ENCODE measurements at places on chromosomes 16 and 17.

DNA sequence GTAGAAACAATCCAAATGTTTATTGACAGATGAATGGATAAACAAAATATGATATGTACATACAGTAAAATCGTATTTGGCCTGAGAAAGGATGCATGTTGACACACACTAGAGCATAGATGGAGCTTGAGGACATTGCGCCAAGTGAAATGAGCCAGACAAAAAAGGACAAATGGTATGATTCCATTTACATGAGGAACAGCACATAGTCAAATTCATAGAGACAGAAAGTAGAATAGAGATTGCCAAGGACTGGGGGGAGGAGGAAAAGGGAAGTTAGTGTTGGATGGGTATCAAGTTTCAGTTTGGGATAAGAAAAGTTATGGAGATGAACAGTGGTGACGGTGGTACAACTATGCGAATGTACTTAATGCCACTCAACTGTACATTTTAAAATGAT is 47.9 kb downstream of the COPRS start:
- DNase-seq: no peak

DNA sequence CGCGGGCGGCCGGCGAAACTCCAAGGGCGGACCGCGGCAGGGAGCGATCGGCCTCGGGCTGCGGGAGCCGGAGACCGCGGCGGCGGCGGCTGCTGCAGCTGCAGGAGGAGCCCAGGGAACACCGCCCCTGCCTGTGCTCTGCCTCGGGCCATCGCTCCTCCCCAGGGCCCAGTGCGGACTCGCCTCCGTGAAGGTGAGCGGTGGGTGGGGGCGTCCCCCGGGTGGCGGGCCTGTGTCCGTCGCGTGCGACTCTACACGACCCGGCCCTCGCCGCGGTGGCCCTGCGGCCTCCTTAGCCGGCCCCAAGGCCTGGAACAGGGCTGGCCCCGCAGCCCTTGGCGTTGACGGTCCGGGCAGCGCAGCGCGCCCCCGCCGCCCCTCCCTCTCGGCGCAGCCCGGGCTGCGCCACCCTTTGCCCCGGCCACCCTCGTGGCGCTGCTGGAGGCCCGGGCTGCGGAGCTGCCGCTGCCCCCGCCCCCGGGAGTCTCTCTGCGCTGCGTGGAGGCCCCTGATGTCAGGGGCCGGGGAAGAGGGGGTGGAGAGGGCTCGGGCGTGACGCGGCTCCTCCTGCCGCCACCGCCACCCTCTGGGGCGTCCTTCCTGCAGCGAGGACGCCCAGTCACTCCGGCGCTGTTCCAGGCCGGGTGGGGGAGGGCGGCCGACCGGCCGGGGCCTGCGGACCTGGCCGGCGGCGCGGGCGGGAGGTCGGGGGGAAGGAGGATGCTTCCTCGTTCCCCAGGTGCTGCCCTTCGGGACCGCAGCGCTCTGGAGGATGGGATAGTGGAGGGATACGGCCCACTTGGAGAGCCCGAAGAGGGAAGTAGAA is 485 bp downstream of the DYNLL2 start:
- DNase-seq: no peak

- DNase-seq: no peak
Measured at GRCh38 chr17:73667181-73667959, 23.1 kb upstream of the SDK2 start.

DNA sequence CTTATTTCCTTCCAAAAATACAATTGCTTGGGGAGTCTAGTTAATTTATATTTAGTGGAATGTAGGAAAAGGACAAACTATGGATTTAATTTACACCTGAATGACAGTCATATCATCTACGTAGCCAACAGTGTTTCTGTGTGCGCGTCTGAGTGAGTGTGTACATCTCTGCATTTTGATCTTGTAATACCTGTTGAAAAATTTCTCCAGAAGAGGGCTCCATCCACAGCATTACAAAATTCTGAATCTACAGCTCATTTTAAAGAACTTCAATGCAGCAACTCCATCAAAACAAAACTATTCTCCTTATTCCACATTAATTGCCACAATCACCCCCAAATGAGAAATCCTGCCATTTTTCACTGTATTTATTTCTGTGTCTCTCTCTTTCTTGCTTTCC is 3.9 kb downstream of the CDH13 start:
- DNase-seq: no peak

- no peak for DNase-seq
Measured at GRCh38 chr17:66957951-66958579, 6.4 kb upstream of the CACNG4 start.

GRCh38 chr17:74325743-74326379 is at the start of gene KIF19:
Gene KIF19 (plus strand): TSS chr17:74326226. CDS start chr17:74326350, 124 bp downstream.
- no peak for DNase-seq

GRCh38 chr16:12262454-12263180 is 286.1 kb downstream of the SNX29 start:
- DNase-seq: no peak

- no peak for DNase-seq
Measured at GRCh38 chr17:82493226-82493781, 26.2 kb upstream of the FOXK2 start.

- DNase-seq: no peak
Measured at GRCh38 chr16:66943426-66944053, 8.2 kb downstream of the CES2 start.

GRCh38 chr17:83082424-83082823 is 3.0 kb downstream of the METRNL start:
- DNase-seq: no peak

GRCh38 chr17:20202141-20202621 is 193.0 kb downstream of the SPECC1 start:
- no peak for DNase-seq

GRCh38 chr16:25063102-25063501 is 47.9 kb upstream of the ARHGAP17 start:
- DNase-seq: no peak

DNA sequence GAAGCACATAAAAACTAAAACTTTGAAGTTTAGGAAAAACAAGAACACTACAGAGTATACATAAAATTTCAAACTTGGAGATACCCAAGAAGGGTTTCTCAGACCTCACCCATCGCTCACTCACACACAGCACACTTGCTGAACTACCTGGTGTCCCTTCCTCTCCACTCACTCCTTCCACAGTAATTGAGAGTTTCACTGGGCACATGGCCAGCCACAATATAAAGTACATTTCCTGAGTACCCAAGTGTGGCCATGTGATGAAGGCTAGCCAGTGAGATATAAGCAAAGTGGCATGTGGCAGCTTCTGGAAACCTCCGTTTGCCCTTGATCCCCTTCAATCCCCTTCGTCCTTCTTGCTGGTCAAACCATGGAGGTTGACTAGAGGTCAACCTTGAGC is 11.9 kb downstream of the TOX3 start:
- DNase-seq: no peak

DNA sequence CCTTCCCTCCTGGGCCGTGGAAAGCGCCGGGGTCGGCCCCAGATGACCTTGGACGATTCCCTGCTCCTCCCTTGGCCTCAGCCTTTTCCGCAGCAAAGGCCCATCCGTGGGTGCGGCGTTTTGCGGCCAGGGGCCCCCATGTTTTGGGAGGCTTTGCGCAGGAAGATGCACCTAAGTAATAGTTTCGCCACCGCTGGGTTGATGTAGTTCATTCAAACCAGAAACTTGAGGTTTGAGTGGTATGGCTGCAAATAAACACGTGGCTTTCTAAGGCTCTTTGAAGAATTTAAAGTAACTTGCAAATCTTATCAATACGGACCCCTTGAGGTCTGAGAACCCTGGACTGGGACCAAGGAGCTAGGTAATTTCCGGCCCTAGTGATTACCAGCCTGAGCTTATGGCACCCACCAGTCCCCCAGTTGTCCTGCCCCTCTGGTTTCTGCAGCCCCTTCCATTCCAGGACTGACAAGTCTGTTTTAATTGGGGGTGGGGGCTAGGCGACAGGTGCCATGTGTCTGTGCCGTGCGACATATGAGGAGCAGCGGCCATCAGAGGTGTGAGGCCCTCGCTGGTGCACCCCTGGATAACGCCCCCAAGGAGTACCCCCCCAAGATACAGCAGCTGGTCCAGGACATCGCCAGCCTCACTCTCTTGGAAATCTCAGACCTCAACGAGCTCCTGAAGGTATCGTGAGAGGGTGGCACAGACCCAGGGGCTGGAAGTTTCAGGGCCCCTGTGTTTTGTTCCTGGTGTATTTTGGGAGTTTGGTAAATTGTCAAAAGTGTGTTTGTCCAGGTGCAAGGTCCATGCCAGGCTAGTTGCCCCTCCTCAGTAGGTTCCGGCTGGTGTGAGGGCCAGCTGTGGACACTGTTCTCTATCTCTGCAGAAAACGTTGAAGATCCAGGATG is 834 bp downstream of the MRPL12 start:
- no peak for DNase-seq

GRCh38 chr16:9003322-9003721 is 39.6 kb upstream of the USP7 start:
- DNase-seq: no peak

- no peak for DNase-seq
Measured at GRCh38 chr17:75514919-75515495, 330 bp downstream of the CASKIN2 start.

GRCh38 chr17:19755392-19755791 is 7.3 kb upstream of the ALDH3A1 start:
- no peak for DNase-seq

DNA sequence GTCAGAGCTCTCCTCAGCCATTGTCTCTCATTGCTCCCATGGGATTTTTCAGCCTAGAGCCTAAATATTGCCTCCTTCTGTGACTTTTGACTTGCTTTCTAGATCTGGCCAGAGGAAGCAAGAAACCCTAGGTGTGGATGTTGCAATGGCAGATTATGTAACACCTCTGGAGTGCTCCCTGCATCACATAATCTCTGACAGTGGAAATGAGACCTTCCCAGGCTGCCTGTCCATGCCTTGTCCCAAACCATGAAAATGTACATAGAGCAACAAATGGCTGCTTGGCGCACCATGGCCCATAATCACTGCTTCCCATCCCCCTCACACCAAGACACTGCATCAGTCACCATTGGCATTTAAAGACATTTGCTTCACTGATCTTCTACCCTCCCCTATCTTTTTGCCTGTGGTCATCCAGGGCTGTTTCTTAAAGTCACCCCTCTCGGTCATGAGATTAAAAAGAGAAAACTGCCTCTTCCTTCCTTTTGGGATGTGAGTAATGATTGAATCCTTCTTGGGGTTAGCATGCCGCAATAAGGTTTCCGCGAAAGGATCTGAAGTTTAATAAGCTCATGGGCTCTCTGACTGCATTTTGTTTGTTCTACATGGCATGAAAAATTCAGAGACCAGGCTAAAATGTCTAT is 34.2 kb upstream of the CCL2 start:
- no peak for DNase-seq

GRCh38 chr17:74449306-74449705 is 17.1 kb upstream of the CD300A start:
- no peak for DNase-seq

DNA sequence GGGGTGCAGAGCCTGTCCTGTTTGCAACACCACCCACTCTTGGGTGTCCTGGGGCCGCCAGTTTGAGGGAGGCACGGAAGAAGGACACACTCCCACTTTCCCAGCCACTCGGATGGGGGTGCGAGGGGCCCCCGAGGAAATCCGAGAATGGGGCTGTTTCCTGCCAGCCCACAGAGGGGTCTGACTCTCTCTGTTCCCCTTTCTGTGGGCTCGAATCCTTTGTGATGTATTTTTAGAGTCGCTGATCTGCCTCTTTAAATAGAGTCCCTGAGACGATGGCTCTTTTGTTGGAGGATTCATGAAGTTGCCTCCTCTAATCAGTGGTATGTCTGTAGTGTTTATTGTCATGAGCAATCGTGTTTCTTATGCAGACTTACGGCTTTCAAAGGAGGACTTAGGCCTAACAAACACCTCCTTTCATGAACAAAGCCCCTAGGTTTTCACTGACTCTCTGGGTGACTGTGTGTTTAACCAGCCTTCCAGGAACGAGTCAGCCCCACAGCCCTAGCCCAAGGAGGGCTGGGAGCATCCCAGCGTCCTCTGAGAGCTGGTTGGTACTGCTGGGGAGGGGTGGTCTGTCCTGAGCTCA is 29.1 kb downstream of the CIBAR2 start:
- no peak for DNase-seq

GRCh38 chr16:11669380-11670146 is 1.3 kb downstream of the SNN start:
- no peak for DNase-seq

- DNase-seq: no peak
Measured at GRCh38 chr17:62030264-62030663, 34.8 kb downstream of the MED13 start.

DNA sequence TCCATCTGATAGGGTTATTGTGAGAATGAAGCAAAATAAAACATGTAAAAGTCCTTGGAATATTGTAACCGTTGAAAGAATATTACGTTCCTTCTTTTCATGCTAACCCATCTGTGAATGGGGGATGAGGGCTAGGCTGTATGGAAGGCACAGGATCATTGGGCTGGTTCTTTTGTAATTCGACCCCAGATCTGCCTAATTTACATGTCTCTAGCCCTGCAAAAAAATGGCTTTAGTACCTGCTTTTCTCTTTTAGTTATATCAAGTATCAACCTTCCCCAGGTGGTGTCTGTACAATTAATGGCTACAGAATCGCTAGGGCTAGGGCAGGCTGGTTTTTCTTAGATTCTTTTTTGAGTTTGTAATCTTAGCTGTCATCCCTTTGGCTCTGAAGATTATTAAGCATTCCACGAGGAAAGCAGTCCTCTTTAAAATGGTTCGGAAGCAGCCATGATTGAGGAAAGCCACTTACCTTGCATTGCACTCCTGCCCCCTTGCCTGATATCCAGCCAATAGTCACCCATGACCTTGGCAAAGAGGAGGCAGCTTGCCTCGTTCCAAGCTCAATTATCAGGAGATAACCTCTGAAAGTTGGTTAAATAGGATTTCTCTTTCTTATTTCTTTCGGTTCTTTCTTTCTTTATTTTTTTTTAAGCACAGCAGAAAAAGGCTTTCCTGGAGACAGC is 153.9 kb upstream of the ZKSCAN2 start:
- no peak for DNase-seq

DNA sequence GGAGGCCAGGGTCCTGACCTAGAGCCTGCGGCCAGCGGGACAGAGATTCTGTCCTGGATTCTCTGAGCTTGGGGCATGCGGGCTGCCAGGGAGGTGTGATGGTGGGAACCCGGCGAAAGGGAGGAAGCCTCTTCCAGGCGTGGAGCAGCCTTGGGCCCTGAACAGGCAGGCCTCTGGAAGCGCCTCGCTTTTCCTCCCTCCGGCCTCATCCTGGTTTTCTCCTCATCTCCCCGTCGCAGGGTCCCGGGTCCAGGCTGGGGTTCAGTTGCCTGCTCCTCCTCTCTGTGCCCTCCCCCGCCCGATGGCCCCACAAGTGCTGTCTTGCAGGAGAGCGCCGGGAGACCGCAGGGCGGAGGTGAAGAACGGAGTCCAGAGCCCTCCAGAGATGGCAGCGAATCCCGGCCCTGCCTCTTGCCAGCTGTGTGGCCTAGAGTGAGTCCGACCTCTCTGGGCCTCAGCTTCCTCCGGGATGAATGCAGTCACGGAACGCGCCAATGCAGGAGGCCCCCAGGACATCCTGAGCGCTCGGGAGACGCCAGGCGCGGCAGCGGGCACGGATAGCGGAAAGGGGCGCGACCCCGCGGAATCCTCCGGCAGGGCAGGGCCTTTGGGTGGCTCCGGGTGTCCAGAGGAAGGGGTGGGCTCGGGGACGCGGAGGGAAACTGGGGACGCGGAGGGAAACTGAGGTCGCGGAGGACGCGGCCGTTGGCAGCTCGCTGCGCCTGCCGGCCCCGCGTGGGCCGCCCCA is 553 bp upstream of the RAB11FIP4 start:
- no peak for DNase-seq
